ENCODE measurements at places on chromosomes 5 and 9.

GRCh38 chr5:74146796-74147195 lies 493.7 kb downstream of the ENC1 start:
- H3K4me3 ChIP-seq, result no peak overlapping the region
- no peak for DNase-seq
- no peaks in the 10 kb centered on the region for H3K4me1 ChIP-seq
- H3K36me3 ChIP-seq, result no peaks in the 10 kb centered on the region

DNA sequence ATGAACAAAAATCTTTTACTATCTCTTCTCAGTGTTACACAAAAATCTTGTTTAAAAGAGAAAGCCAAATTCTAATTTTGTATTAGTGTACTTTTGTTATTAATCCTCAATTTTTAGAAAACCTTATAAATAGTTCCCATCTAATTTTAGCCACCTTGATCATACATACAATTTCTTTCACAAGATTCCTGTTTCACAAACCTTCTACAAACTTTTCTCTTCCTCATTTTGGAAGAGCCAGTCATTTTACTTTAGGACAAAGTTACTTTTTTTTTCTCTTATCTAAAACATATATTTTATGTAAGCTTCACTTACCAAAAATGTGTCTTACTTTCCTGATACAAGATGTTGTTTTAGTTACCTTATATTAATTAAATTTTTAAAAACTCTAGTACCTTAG lies 161.3 kb downstream of the YIPF5 start:
- H3K27me3 ChIP-seq, result no peaks in the 10 kb centered on the region
- no peaks in the 10 kb centered on the region for H3K36me3 ChIP-seq
- no peak overlapping the region for H3K4me3 ChIP-seq
- DNase-seq, result no peak
- no peaks in the 10 kb centered on the region for H3K4me1 ChIP-seq

DNA sequence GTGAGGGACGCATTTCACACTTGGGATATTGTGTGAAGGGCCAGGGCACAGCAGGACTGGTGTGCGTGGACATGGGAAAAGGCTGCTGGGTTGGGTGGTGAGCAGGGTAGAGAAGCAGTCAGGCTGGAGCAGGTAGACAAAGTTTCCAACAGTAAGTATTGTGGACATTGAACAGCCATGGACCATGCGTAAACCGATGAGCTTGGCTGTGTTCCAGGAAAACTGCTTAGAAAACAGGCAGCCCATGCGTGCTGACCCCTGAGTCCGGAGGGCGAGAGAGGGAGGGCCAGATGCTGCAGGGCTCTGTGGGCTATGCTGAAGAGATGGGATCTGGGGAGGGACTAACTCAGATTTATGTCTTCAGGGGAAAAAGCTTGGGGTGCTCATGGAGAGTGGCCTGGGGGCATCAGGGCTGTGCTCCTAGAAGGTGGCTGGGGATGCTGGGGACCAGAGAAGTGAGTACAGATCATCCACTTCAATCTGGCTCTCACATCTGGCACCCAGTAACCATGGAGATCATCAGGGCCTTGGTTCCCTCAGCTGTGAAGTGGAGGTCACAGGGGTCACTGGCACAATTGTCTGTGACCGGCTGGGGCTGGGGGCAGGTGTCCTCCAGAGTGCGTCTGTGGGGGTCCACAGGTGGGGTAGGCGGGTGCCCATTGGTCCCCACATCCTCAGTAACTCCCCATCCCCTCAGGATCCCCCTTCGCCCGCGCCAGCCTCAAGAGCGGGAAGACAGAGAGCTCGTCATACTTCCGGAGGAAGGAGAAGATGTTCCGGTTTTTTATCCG lies 93.3 kb downstream of the CACNA1B start:
- H3K4me1 ChIP-seq, result no peaks in the 10 kb centered on the region
- no peak overlapping the region for H3K4me3 ChIP-seq
- no peak overlapping the region for H3K27ac ChIP-seq
- H3K36me3 ChIP-seq, result no peaks in the 10 kb centered on the region
- no peaks in the 10 kb centered on the region for H3K27me3 ChIP-seq

- H3K36me3 ChIP-seq, result no peaks in the 10 kb centered on the region
- no peak for DNase-seq
- no peak overlapping the region for H3K4me3 ChIP-seq
- H3K27ac ChIP-seq, result no peak overlapping the region
- H3K27me3 ChIP-seq, result no peaks in the 10 kb centered on the region
- H3K4me1 ChIP-seq, result no peaks in the 10 kb centered on the region
Measured at GRCh38 chr9:113486327-113486726, 22.8 kb downstream of the RGS3 start.

GRCh38 chr9:4420351-4420750 lies 69.9 kb upstream of the SLC1A1 start:
- no peak overlapping the region for H3K27ac ChIP-seq
- H3K4me3 ChIP-seq, result no peak overlapping the region
- H3K36me3 ChIP-seq, result no peaks in the 10 kb centered on the region

DNA sequence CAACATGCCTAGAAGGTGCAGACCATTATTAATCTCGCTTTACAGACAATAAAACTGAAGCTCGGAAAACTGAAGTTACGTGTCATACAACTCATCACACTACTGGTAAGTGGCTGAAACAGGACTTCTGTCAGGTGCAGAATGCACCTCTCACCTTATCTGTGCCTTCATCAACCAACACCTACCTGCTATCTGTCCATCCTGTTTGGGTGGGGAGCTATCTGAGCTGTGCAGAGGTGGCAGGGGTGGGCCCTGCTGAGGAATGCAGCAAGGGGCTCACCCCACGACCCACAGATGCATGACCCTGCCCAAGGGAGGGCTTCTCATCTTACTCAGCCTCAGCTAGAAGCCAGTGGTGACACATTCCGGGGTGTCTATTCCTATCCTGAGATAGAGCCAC lies 81.6 kb downstream of the SLIT3 start:
- H3K4me1 ChIP-seq, result no peaks in the 10 kb centered on the region
- no peak for DNase-seq
- H3K36me3 ChIP-seq, result no peaks in the 10 kb centered on the region
- no peak overlapping the region for H3K27ac ChIP-seq
- peaks cover 8% of the 10 kb centered on the region for H3K27me3 ChIP-seq

DNA sequence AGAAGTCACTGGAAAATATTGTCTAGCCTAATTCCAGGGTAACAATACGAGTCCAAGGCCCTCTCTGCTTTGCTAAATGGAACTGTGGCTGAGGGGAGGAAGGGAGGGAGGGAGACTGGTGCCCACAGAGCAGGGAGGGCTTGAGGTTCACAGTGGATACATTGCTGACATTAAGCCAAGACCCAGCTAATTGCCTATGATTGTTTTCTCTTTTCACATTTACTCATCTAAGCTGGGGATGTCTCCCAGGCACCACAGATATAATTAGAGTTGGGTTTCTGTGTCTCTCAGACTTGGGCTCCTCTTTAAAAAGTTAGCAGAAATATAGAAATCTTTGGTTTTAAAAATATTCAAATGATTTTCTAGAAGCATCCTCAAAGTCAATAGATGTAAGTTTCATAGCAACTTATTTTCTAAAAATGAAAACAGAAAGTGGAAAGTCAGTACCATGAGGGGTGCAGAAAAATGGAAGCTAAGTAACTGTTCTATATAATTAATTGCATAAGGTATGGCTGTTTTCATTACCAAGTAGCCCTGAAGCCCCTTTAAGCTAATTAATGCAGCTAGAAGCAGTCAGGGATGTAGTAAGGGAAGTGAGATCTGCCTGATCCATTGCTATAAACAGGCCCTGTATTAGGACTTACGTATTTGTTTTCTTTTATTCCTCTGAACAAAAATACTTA lies 259.8 kb downstream of the NDUFS4 start:
- H3K27me3 ChIP-seq, result no peaks in the 10 kb centered on the region
- no peak overlapping the region for H3K4me3 ChIP-seq
- DNase-seq, result no peak

DNA sequence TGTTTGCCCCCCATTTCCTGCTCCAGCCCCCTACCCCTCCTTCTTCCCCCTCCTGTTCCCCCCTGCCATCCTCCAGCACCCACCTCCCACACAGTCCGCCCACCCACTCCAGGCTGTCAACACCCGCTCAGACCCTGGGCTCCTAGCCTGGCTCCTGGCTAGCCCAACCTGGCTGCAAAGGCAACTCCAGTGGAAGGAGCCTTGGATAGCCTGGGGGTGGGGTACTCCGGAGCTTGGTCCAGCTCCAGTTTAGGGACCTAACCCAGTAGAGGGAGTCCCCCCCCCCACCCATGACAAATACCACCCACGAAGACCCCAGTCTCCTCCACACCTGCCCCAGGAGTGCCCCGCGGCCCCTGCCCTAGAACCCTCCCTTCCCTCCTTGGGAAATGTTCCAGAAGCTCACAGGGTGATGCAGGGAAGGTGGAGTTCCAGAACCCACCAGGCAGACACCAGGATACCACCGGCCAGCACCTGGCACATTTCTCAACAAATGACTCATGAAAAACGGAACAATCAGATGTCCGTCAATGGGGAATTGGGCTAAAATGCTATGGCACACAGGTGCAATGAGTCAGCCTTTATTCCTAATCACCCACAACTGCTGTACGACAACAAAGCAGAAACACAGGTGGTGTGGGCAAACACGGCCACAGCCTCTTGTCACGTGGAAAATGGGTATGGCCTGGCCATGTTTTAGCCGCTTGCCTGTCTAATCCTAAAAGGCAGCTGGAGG lies 901 bp upstream of the SLC12A7 start:
- peaks cover 13% of the 10 kb centered on the region for H3K4me1 ChIP-seq
- peaks cover 26% of the 10 kb centered on the region for H3K27me3 ChIP-seq
- no peaks in the 10 kb centered on the region for H3K36me3 ChIP-seq
- H3K4me3 ChIP-seq, result no peak overlapping the region
- no peak overlapping the region for H3K27ac ChIP-seq

DNA sequence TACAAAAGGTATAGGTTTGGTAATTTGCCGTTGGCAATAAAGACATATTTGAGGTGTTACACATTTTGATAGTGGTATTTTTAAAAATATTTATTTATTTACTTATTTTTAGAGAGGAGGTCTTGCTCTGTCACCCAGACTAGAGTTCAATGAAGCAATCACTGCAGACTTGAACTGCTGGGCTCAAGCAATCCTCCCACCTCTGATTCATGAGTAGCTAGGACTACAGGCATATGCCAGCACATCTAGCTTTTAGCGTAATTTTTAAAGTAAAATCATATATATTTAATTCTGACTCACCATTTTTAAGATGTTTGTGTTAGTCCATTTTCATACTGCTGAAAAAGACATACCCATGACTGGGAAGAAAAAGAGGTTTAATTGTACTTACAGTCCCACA lies 1974.3 kb downstream of the EFNA5 start:
- DNase-seq, result no peak
- no peak overlapping the region for H3K27ac ChIP-seq
- no peak overlapping the region for H3K4me3 ChIP-seq
- no peaks in the 10 kb centered on the region for H3K36me3 ChIP-seq

- H3K4me3 ChIP-seq, result no peak overlapping the region
- DNase-seq, result no peak
- no peaks in the 10 kb centered on the region for H3K27me3 ChIP-seq
- H3K4me1 ChIP-seq, result no peaks in the 10 kb centered on the region
- H3K36me3 ChIP-seq, result no peaks in the 10 kb centered on the region
Measured at GRCh38 chr5:33675958-33676464, 215.8 kb downstream of the ADAMTS12 start.

- H3K27me3 ChIP-seq, result no peaks in the 10 kb centered on the region
- DNase-seq, result no peak
Measured at GRCh38 chr5:159616952-159617351, 286.7 kb upstream of the IL12B start.

DNA sequence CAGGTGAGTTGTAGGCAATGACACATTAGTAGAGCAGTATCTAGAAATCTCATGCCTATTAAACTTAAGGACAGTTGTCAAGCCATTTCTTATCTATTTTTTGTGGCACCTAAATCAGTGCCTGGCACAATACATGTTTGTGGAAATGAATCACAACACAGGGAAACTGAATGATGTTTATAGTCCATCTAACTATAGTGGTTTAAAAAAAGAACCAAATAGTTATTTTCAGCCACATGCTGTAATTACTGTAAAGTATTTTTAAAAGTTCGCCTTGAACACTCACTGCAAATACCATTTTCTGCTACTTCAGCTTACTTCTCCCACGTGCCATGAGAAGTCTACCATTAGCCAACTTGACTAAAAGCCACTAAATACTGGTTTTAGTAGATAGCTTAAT lies 21.9 kb downstream of the FNBP1 start:
- no peak overlapping the region for H3K27ac ChIP-seq
- no peaks in the 10 kb centered on the region for H3K27me3 ChIP-seq
- no peak overlapping the region for H3K4me3 ChIP-seq
- DNase-seq, result no peak

DNA sequence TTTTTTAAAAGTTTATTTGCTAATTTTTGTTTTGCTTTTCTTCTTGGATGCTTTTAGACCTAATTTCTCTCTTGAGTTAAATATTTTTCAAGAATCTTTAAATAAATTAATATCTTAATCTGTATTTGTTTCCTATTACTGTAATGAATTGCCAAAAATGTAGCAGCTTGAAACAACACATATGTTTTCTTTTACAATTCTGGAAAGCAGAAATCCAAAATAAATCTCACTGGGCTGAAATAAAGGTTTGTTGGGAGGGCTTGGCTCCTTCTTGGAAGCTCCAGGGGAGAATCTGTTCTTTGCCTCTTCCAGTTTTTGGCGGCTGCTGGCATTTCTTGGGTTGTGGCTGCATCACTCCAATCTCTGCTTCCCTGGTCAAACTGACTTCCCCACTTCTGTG lies 658.1 kb upstream of the ARRDC3 start:
- no peak for DNase-seq
- H3K4me1 ChIP-seq, result no peaks in the 10 kb centered on the region
- H3K27ac ChIP-seq, result no peak overlapping the region
- H3K4me3 ChIP-seq, result no peak overlapping the region
- no peaks in the 10 kb centered on the region for H3K27me3 ChIP-seq

DNA sequence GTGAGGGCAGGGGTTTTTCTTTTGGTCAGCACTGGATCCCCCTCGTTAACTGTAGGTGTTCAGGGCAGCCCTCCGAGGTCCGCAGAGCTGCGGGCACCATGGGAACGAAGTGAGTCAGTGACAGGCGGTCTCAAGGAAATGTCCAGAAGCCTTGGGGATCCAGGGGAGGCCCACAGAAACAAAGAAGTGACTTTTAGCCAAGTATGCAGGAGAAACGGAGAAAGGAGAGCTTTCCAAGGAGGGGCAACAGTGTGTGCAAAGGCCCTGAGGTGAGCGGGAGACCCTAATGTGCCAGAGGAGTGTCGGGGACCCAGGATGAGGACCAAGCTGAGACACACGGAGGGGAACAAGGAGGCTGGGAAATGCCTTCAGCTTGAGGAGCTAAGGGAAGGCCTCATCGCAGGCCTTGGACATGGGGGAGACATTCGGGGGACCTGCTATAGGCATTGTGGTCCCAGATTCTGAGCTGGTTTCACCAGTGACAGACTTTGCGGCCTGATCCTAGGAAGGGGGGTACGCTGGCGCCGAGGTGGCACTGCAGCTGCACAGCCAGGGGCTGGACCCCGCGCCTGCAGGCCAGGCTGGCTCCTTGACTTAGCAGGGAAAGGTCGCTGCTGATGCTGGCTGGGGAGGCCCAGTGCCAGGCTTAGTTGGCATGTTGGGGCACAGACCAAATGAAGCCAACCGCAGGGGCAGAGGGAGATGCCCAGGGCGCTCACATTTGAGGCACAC lies 3.3 kb downstream of the LTC4S start:
- no peak overlapping the region for H3K4me3 ChIP-seq
- H3K27ac ChIP-seq, result no peak overlapping the region
- no peak for DNase-seq
- H3K36me3 ChIP-seq, result peaks cover 46% of the 10 kb centered on the region

GRCh38 chr9:79756414-79756813 lies 184.6 kb downstream of the TLE4 start:
- no peak overlapping the region for H3K27ac ChIP-seq
- no peak for DNase-seq
- no peaks in the 10 kb centered on the region for H3K27me3 ChIP-seq
- no peaks in the 10 kb centered on the region for H3K4me1 ChIP-seq
